ENCODE measurements at places on chromosomes 1 and 21.

GRCh38 chr1:32063261-32063681 lies 9.5 kb upstream of the TMEM39B start:
- DNase-seq, result peak; percentile 76

DNA sequence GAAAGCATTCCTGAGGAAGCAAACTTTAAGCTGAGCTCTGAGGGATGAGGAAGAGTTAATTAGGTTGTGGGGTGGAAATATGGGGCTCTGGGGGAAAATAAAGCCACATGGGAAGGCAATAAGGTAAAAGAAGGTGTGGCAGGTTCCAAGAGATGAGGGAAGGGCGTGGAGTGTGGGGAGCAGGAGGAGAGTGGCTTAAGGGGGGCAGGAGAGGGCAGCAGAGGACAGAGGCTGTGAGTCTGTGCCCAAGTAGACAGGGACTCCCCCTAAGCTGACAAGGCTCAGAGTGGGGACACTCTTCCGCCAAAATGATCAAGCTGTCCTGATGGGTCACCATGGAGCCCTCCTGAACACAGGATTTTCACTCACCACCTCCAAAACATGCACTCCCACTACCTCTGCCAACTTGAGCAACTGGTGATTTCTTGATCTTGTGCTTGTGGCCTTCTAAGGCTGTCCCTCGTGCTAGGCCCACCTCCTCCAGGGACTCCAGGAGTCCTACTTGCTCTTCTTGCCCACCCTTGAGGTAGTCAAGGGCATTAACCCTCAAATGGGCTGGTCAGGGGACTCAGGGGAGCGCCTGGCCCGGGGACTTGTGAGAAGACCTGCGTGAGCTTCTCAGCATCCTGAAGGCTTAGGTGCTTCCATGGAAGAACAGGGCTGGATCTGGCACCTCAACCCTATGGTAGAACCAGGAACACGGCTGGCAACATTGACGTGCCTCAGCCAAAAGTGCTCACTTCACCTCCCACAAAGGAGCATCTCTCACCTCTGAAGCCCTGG lies 23.4 kb downstream of the DMAP1 start:
- no peak for DNase-seq

- peak; percentile 51 for DNase-seq
Measured at GRCh38 chr1:71587961-71588360, 507.1 kb upstream of the ZRANB2 start.

DNA sequence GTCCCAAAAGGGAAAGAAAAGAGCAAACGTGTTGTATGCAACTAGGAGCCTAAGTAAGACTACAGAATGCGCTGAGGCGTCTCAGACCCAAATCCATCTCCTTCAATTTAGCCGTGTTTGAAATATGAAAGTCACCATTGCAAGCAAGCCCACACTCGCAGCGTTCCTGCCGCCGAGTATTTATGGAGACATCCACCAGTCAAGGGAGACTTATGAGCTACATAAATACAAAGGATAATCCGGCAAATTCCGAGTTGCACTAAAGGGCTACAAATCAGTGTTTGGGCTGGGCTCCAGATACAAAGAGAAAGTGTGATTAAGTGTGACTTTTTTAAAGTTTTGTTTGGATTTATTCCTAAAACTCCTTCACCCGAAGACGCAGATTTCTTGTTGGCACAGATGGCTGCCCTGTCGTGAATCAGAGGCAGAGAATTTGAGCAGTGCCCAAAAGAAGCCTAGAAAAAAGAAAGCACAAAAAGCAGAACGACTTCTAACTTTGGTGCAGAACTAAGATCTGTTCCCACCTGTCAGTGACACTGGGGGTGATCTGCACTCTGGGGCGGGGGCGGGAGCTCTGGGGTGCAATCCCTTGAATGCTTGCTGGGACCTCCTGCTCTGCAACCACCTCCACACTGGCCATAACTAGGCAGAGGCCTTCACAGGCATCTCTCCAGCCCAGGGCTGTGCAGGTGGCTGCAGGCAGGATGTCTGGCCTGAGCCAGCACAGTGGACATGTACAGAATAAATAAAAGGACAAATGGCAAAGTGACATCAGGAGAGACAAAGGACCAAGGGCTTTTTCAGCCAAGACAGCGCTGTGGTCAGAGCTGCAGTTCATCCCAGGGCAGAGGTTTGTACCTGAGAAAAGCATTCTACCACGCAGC lies 489.7 kb downstream of the NPHP4 start:
- DNase-seq, result peak; percentile 11

DNA sequence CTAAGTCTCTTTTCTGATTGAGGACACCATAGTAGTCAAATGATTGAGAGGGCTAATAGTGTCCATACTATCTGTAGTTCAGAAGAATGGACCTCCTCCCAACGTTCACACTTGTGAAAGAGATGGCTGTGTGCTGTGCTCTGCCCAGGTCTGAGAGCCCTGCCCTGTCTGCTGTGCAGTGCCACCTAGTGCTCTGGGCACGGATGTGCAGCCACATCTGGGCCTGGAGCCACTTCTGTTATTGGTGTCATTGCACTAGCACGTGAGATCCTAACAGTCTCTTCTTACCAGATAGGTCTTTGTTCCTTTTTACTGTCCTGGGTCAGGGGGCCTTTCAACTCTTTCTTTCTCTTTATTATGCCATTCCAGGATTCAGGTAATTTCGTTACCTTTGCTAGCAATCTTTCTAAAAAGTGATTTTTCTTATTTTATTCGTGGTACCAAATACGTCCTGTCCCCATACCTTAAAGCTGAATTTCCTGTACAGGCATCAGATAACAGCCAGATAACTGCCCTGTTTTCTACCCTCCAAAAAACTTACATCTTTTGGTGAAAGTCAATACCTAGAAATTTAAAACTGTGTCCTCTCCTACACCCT lies 21.7 kb downstream of the INTS3 start:
- DNase-seq, result peak; percentile 93

DNA sequence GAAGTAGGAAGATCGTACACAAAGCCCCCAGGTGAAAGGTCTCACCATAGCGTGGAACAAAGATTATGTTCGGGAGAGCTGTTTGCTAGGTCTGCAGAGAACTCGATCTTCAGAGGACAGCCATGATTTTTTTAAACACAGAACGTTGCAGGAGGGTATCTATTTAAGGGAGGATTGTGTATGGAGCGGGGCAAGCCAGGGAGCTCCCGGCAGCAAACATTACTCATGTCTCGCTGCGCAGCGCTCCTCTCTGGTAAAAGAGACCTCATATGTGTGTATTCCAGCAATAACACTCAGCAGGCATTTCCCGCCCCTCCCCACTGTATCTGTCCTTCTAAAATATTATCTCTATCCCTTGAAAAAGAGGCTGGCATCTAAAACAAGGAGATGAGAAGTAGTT lies 2.7 kb downstream of the GLIS1 start:
- no peak for DNase-seq

DNA sequence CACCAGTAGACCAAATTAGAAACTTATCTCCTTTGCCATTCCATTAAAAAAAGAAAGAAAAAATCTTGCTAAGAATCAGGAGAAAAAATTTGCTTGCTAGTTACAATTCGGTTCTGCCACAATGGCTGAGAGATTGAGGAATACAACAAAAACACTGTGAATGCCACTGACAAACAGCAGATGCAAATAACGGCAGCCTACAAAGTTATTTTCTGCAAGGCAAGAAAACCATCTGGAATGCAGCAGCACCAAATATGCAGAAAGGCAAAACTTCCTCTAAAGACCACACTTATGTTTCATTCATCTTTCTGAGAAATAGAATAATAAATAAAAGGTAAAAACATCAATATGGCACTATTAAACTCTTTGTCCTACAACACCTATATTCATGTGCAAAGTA lies 75.7 kb downstream of the ENAH start:
- no peak for DNase-seq

DNA sequence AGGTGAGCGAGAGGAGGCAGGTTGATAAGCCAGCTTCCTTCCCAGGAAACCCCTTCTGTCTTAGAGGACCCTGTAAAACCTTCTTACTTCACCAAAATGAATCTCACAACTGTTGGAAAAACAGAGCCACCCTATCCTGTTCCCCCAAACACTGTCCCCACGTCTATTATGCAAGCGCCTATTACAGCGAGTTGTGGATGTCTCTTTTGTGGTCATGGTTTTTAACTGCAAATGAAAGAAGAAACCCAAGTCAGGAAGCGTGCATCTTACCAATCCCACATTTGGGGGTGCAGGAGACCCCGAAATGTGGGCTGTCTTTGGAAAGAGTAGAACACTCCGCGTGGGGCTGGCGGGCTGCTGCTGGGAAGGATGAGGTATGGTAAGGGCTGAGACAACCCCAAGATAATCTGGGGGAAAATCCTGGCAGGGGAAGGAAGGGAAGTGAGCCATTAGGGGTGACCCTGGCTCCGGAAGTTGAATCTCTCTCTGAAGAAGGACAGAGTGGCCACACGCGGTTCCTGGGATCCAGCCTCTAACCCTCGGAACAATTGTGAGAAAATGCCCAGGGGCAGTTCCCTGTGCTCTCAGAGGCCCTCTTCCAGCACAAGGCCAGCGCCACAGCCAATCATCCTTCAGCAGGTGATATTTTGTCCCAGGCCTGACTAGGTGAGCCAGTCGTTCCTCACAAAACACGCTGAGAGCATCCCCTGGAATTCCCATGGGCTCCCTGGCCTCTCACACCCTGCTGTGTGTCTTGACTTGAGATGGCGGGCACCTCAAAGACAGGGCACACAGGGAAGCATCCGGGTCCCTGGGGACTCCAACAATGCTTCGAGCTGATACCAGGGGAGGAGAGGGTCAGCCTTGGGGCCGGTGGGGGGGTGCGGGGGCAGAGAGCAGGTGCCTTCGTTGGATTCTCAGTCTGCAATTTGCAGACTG lies 168.5 kb upstream of the IRF2BP2 start:
- no peak for DNase-seq

DNA sequence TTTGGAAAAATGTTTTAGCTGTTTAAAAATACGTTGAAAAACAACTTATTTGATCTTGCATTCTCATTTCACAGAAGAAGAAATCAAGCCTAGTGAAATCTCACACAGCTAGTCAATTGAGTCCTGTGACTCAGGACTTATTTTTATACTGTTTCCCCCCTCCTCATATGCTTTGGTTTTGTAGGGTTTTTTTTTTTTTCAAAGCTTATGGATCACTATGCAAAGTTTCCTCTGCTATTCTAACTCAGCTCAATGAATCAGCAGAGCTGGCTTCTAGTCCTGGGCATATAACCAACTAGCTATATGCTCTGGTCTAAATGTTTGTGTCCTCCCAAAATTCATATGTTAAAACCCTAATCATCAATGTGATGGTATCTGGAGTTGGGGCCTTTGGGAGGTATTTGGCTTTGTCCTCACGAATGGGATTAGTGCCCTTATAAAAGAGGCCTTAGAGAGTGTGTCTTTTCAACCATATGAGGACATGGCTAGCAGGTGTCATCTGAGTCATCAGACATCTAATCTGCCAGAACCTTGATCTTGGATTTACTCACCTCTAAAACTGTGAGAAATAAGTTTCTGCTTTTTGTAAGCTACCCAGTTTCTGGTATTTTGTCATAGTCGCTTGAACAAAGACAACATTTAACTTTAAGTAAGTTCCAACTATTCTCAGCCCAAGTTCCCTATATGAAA lies 317.2 kb upstream of the C1orf87 start:
- DNase-seq, result no peak

GRCh38 chr1:221150996-221151395 lies 271.8 kb downstream of the HLX start:
- no peak for DNase-seq

- no peak for DNase-seq
Measured at GRCh38 chr1:26522073-26522472, 7.5 kb upstream of the RPS6KA1 start.

- DNase-seq, result peak; percentile 34
Measured at GRCh38 chr1:159196543-159196942, 8.1 kb upstream of the ACKR1 start.

DNA sequence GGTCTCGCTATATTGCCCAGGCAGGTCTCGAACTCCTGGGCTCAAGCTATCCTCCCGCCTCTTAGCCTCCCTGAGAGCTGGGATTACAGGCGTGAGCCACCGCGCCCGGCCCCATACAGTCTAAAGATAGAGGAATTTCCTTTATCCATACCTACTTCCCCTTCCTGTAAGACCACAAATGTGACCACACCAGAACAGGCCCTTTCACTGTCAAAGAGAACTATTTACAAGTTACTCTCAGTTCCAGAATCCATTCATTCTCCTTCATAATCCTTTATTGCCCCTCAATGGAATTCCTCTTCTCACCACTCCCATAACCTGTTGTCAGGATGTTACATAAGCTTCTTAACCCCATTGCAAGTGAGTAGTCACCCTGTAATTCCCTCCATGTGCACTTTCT lies 26.3 kb upstream of the SLC5A9 start:
- no peak for DNase-seq

- peak; percentile 10 for DNase-seq
Measured at GRCh38 chr1:218803351-218803997, 370.2 kb upstream of the LYPLAL1 start.

DNA sequence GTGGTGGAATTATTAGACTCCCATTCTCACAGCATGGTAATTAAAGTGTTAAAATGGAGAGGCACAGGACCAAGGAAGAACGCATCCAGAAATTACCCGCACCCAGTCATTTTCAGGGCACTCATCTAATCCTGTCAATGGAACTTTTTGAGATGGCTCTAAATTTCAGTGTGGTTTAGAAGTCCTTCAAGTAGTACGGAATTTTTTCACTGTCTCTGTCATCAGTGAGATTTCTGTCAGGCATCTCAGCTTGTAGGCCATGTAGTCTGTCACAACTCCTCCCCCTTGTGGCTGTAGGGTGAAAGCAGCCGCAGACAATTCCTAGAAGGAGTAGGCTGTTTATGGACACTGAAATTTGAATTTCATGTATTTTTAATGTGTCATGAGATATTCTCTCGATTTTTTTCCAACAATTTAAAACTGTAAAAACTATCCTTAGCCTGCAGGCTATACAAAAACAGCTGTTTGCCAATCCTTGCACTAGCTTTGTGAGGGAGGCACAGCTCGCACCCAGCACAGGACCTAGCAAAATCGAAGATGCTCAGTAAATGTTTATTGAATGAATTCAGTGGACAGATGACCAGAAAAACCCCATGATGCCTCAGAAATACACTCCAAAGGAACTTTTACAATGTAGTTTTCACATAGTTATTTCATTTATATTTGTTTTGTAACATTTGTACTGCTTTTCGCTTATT lies 6.6 kb upstream of the NUP133 start:
- peak; percentile 90 for DNase-seq

DNA sequence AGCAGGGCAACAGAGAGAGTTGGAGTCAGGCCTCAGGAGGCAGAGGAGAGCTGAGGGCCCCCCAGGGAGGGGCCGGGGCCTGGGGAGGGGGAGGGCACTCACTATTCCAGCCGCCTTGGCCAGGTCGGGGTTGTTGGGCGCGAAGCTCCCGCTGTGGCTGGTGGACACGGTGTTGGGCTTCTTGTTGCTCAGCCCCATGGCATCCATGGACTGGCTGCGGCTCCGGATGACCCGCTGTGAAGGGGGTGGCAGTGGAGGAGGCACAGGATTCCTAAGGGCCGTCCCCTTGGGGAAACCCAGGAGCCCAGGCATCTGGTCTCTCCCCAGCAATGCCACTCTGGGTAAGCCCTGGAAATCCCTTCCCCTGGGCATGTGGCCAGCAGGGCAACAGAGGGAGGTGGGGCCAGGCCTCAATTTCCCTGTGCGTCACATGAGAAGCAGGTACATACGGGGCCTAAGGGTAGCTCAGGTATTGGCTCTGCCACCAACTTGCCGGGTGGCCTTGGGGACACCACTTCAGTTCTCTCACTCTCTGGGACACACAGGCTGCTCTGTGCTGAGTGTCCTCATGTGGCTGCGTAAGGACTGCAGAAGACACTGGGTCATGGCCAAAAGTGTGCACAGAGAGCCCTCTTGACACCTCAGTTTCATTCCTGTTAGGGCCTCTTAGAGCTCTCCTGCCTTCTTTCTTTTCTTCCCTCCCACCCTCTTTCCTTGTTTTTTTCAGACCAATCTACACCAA lies 63.0 kb downstream of the RAP1GAP start:
- DNase-seq, result no peak
